Stimulated activated CD8-positive, alpha-beta memory T cell treated with anti-CD3 and anti-CD28 coated beads, Interleukin-12 subunit alpha, Interleukin-12 subunit beta, amount 100 ng/mL, for 1 hour (primary cell): ENCODE measurements at places on chromosomes 16 and 17.

- no peak for DNase-seq
Observed at GRCh38 chr17:55391244-55391757, 30.3 kb downstream of the MMD start.

GRCh38 chr16:64455275-64455674 lies 666.6 kb downstream of the CDH11 start:
- DNase-seq, result no peak

DNA sequence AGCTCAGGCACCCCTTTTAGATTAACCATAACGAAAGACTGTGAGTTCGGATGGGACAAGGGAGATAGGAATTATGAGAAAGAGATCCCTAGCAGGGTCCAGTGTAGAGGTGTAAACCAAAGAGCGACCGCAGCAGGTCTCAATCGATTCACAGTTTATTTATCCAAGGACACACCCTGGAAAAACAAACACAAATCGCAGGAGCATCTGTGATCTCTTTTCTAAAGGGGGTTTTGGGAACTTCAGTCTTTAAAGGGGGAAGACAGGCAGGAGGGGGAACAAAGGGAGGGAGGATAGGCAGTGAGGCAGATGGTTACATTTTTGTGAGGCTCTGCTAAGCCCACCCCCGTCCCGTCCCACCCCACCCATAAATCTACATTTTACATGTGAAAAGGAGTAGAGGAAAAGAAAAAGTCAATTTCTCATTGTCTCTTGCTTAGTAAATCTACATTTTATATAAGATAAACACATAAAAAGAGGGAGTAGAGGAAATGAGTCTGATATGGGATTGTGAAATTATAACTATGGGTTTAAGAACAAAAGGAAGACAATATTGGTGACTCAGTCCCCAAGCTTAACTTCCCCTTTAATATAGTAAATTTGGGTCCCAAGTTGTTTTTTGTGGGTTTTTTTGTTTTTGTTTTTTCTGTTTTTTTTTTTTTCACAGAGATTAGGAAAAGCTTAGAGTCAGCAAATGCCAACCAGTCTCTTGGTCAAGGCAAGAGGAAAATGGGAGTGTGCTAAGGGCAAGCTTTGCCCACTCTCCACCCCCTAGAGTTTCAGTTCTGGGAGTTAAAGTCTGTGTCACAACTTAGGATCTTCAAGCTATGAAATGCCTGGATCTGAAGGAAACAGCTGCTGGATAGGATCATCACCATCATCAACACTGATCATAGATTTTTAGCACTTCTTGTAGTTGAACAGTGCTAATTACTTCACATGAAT lies 160.9 kb upstream of the CDH5 start:
- DNase-seq, result no peak

DNA sequence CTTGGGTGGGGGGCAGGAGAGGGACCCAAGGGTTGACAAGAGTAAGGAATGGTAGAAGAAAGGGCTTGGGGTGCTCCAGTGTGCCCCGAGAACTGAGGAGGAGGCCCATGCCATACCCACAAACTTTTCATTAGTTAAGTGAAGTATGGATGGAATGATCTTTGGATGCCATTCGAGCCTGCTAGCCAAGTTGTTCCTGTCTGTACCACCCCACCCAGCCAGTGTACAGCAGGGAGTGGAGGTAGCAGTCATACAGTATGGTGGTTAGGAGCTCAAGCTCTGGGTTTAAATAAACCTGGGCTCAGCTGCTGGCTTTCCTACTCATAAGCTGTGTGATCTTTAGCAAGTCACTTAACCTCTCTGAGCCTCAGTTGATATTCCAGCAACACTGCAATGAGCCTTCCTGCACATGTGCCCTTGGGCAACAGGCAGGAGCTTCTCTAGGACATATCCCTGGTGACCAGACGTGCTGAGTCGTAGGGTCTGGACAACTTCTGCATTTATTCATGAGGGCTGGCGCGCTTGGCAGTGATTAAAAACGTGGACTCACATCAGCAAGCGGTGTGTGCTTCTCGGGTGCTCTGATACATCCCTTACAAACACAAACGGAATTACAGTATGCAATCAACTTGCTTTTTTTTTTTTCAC lies 22.9 kb downstream of the ITPRIPL2 start:
- DNase-seq, result no peak

GRCh38 chr17:7336240-7337175 lies at the start of gene ACAP1:
TSS of gene ACAP1 (plus strand) at chr17:7336529. CDS start at chr17:7336735, 206 bp downstream.
- DNase-seq, result peak; percentile 80
